NCI-H146 (cell line): ENCODE measurements at places on chromosomes 13 and 19.
A peak's percentile ranks its signal among the peaks of the same experiment; 100 is the strongest.

DNA sequence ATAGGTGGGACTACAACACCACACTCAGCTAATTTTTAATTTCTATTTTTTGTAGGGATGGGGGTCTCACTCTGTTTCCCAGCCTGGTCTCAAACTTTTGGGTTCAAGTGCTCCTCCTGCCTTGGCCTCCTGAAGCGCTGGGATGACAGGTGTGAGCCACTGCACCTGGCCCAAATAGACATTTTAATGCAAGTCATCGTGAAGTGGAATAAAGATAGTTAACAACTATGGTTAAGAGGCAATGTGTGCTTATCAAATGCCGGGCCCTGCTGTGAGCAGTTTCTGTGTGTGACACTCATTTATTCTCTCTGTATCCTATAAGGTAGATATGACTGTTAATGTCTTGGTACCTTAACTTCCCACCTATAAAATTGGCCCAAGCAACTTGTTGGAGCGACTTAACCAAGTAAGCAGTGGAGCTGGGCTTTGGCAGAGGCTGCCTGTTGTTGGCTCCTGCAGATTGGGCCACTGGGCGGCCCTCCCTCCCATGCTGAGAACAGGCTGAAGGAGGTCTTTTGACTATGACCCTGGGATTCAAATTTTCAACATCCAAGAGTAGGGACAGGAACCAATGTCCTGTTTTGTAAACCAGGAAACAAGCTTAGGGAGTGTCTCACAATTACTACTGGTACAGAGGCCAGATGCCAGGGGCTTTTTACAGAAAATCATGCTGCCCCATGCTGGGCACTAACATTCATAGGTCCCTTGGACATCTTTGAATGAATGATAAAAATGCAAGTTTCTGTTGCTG, 450.7 kb downstream of the TSHZ3 start:
- no peak for DNase-seq

DNA sequence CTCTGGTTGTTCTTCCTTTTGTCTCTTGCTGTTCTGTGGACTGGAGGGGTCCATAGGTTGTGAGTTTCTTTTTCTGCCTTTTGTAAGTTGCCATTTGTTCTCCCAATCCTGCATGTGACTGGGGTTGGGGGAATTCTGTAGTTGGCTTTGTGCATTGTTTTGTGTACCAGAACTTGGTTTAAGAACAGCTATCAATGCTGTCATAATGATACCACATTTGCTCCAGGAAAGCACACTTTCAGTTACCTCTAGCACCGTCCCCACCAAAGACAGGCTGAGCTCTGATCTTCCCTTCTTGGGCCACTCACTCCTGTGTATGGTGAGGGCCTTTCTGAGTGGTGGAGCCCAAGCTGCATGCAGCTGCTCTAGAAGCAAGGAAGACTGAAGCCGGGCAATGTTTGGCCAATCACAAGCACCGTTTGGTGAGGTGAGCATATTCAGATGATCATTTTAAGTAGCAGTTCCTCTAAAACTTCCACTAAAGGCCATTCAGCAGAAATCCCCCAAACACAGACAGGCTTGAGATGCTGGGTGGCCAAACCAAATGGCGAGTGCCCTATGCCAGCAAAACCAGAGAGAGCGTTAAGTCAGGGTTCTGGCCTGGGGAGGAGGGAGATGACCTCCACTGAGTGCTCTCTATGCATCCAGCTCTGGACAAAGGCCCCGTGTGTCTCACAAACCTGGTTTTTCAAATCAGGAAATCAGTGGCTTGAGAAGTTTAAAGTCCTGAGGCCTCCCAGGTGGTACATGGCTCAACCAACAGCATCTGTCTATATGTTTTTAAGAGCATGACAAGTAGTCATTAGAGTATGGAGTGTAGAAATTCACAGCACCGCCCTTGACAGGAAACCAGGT, 120.7 kb upstream of the SPATA13 start:
- peak; percentile 18 for DNase-seq

- no peak for DNase-seq
Observed at GRCh38 chr19:19081642-19082151, 17.9 kb downstream of the SLC25A42 start.

- DNase-seq, result peak; percentile 90
Observed at GRCh38 chr13:99870541-99870940, 101.0 kb downstream of the ZIC5 start.

DNA sequence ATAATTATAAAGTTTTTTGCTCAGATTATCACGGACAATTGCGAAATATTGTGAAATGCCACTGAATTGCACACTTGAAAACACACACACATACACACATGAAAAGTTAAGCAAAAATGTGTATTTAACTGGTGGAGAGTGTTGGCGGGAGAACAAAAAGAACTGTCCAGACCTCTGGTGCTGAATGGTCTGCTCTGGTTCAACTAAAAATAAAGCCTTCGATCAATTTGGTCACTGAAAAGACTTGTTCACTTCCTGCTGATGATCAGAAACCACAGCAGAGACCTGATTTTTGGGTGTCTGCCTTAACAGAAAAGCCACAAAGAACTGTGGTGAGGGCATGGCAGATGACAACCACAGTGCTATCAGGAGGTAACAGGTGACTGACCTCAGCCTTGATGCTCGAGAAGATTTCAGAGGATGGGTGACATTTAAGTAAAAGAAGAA, 4.0 kb upstream of the IGFL1 start:
- no peak for DNase-seq

GRCh38 chr13:110363010-110363409, 55.9 kb downstream of the COL4A2 start:
- no peak for DNase-seq

- DNase-seq, result no peak
Observed at GRCh38 chr19:45467115-45467455, 711 bp upstream of the FOSB start.

DNA sequence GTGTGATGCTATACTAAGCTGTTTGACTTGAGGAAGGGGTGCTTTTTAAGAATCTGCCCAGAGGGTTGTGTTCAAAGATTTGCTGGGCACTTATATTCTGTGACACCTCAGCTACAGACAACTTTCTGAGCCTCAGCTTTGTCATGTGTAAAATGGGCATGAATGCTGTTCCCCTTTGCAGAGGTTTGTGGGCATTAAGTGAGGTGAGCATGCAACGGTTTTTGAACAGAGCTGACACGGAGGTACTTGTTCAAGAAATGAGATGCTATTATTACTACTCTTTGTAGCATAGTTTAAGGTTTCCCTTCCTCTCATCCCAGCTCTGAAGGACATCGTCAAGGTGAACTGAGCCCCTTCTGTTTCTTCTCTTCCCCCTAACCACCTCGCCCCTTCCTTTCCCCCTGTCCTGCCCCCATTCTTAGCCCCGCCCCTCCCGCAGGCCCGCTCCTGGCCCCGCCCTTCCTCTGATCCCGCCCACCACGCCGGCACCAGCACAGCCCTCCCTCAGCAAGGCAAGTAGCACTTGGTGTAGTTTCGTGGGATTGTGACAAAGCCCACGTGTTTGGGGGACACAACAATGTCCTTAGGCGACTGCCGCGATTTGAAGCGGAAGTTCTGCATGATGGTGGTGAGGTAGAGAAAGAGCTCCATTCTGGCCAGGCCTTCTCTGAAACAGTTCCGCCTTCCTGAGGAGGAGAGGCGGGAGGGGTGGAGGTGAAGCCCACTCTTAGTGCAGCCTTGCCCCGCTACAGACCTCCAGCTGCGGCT, 26.1 kb upstream of the CYP2A7 start:
- no peak for DNase-seq

GRCh38 chr13:91372911-91373310, 25.4 kb downstream of the MIR17HG start:
- DNase-seq, result no peak

DNA sequence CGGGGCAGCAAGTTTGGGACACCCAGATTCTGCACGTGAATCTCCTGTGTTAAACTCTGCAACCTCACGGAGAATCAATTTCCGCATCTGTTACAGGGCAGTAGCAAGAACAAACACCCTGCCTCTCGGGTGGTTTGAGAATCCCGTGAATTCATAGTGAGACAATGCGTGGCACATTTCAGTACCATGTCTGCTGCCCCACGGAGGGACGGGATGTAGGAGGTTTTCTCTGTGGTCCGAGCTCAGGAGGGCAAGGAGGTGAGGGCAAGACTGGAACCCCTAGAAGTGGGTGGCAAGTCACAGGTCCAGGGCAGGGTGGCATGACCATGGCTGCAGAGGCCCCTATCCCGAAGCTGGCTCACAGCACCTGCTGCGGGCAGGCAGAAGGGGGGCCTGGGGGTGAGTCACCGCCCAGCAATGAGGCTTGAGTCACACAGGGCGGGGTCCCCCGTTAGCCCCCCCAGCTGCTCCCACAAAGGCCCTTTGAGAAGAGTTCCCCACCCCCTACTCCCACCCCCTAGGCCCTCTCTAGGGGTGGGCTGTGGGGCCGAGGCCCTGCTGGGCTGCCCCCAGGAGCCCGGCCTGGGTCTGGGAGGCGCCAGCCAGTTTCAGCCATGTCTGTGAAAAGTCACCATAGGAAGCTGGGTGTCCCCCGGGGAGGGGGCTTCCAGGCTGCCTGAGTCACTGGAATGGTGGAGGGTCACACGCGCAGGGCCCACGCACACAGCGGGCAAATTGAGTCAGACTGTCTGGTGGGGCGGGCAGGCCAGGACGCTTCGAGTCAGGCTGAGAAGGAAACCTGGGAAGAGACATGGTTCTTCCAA, 25.8 kb upstream of the NANOS3 start:
- no peak for DNase-seq

DNA sequence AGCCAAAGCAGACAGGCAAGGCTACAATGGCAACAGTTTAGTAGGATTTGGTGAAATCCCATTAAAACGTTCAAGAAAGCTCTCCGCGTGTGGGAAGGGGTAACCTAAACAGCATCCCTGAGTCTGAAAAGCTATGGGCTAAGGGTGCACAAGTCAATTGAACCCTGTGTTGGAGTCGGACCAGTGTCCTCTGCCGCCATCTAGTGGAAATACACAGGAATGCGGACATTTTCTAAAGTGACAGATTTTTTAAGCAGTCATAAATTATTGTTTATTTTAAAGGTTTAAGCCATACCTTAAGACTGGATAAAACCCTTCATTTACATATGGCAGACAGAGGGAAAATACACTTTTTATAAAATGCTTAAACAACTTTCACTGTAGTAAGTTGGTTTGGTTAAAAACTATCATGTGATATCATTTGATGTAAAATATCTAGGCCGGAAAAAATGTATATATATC, 26.5 kb upstream of the LSM14A start:
- peak; percentile 52 for DNase-seq

- DNase-seq, result no peak
Observed at GRCh38 chr13:74073274-74073673, 60.9 kb downstream of the KLF12 start.

DNA sequence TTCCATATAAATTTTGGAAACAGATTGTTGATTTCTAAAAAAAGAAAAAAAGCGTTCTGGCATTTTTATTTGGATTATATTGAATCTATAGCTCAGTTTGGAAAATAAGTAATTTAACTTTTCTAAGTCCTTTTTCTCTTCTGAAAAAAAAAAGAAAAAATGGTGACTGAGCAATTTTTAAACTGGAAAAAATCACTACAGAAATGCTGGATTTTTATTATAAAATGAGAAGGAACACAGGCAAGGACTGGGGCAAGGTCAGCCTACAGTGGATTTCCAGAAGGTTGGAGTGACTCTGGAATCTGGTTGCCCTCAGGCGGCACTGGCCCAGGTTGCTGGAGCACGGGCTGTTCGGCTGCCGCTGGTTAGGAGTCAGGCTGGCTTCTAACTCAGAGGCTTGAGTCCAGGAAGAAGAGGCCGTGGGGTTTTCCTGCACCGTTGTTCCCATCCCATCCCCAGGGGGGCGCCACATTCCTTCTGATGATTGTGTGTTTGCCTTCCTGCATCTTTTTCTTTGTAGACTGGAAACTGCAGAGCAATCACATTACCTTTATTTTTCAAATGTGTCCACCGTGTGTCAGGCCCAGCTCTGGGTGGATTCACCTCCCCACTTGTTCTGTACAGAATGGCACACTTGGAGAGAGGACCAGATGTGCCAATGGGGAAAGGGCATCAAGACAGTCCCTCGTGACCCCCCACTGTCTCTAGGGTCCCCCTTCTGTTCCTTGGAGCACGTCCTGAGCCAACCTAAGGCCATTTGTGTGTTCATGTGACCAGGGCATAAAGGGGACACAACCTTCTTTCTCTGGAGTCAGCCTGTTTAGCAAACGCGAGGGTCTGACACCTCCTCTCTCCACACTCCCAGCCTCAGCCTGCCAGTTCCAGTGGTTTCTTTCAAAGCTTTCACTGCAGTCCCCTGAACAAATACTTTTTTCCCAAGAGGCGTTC, 44.5 kb upstream of the GTF3A start:
- peak; percentile 37 for DNase-seq

DNA sequence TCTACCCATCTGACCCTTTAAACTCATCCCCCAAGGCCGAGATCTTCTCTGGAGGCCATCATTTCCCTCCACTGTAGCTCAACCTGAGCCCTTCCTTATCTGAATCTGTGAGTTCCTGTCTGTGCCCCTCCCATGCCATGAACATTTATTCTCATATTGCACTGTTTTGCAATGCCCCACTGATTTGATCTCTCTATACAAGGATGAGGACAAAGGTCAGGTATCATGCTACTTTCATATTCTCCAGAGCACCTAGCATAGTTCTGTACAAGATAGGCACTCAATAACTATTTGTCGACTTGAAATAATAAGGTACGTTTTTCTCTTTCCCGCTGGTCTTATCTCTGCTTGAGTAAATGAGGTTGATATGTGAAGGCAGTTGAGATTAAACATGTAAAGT, 135.5 kb downstream of the KLF5 start:
- peak; percentile 38 for DNase-seq

DNA sequence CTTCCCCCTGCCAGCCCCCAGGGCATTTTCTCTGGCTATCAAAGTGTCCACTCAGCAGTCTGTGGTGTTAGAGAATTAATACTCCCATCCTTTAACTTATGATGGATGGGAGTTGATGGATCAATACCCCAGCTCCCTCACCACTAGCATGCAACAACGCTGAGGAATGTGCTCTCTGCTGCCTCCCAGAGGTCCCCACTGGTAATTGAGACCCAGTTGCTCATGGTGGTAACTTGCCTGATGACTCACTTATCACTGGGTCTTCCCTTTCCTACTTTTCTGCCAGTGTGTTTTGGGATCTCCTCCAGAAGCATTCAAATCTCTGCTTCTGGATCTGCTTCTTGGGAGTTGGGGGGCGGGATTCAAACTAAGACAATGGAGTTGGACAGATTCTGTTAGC, 20.3 kb upstream of the CACNA1A start:
- DNase-seq, result peak; percentile 36

GRCh38 chr13:113898391-113898790, 34.5 kb upstream of the GAS6 start:
- no peak for DNase-seq

GRCh38 chr19:14536926-14537692, 7.7 kb downstream of the TECR start:
- peak; percentile 51 for DNase-seq

DNA sequence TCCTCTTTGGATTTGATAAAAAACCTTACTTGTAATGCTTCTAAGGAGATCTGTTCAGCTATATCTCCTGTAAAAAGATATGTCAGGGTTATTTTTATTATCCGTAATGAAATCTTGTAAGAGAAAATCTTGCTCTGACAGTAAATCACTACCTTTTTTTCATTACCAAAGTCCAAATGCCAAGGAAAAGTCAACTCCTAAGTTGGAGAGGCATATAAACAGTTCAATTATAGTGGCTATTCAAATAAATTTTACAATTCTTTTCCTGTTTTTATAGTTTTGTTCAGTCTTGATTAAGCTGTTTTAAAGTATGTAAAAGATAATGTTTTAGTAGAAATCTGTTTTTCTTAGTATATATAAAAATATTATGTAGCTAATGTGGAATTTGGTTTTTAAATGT, 9.0 kb downstream of the KCTD4 start:
- no peak for DNase-seq

- DNase-seq, result no peak
Observed at GRCh38 chr19:29006057-29006735, 206.8 kb downstream of the UQCRFS1 start.

- peak; percentile 43 for DNase-seq
Observed at GRCh38 chr19:9205501-9206113, 13.8 kb downstream of the OR7D4 start.
